ENCODE measurements at places on chromosomes 11 and 22. TPM values are rescaled to one million over a fixed set of nuclear protein-coding genes. Genes with fewer than 3 reads are reported as not detected.

Gene SMTNL1
- total RNA-seq: not detected

DNA sequence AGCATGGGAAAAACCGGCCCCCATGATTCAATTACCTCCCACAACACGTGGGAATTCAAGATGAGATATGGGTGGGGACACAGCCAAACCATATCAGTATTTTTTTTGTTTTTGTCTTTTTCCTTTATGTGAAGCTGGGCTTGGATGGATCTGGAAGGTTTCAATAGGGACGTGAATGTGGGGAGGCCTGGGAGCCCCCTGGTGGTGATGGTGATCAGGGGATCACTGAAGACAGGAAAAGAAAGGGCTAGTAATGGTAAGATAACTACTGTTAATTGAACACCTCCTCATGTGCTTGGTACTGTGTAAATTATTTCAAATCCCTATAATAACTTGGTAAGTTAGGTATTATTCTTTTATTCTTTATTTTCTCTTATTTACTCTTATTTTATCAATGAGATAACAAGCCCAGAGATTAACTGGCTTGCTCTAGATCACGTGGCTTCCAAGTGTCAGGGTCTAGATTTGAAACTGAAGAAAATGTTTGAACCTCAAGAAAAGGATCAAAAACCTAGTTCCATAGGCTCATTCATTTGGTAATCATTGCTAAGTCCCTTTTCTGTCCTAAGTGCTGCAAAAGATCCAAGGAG lies 364.2 kb downstream of the TENM4 start:
- peak; percentile 23 for DNase-seq

Gene KLHDC7B
- total RNA-seq: 0.26 TPM

DNA sequence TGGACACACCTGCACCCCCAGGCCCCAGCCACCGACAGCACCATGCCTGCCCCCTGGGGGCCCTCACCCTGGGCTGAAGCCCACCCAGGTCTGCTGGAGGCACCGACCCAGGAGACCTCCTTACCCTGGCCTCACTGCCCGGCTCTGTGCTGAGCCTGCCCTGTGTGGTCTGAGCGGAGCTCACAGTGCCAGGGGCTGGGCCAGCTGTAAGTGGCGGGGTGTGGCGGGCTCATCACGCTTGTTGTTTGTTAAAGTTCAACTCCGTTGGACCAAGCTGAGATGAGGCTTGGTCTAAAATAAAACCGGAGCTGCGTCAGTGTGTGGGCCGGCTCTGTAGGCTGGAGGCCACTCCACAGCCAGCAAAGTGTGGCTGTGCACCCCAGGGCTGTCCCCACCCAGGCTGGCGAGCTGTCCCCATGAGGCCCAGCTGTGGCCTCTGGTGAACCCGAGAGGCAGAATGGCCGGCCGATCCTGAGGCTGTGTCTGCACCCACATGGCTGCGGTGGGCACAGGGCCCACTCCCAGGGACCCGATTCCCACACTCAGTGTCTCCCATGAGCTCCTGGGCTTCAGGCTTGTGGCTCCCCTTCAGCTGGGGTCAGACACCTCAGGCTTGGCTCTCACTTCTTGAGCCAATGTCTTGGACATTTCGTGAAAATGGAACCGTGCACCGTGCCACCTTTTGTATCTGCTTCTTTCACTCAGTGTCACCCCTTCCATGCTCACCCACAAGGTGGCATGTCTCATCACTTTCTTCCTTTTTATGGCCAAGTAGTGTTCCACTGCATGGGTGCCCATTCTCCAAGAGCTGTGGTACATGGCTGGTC lies 137.9 kb downstream of the CTTN start:
- DNase-seq: no peak

GRCh38 chr11:61779666-61780525 lies 12.5 kb downstream of the TMEM258 start:
- no peak for DNase-seq
